Fibroblast of villous mesenchyme (primary cell): ENCODE measurements at places on chromosomes 4 and X. TPM values are rescaled to one million over a fixed set of nuclear protein-coding genes. Genes with fewer than 3 reads are reported as not detected.

- DNase-seq: no peak
These were observed 98.0 kb upstream of the DKK2 start for GRCh38 chr4:107133965-107134653.

GRCh38 chrX:31449965-31450364, 378.1 kb upstream of the FTHL17 start:
- peak; percentile 5 for DNase-seq

- DNase-seq: peak; percentile 43
These were observed 47.5 kb downstream of the TBC1D14 start for GRCh38 chr4:6957148-6957520.

PCDH18 gene
- 181 and 278 TPM in 2 replicates for total RNA-seq

RAB41 gene
- total RNA-seq: not detected in 2 replicates

- no peak for DNase-seq
These were observed 4.5 kb upstream of the APELA start for GRCh38 chr4:164872481-164872880.

GRCh38 chr4:66351761-66352160, 681.5 kb upstream of the EPHA5 start:
- no peak for DNase-seq

GRCh38 chr4:153790962-153791551, 2.2 kb upstream of the SFRP2 start:
- no peak for DNase-seq

DNA sequence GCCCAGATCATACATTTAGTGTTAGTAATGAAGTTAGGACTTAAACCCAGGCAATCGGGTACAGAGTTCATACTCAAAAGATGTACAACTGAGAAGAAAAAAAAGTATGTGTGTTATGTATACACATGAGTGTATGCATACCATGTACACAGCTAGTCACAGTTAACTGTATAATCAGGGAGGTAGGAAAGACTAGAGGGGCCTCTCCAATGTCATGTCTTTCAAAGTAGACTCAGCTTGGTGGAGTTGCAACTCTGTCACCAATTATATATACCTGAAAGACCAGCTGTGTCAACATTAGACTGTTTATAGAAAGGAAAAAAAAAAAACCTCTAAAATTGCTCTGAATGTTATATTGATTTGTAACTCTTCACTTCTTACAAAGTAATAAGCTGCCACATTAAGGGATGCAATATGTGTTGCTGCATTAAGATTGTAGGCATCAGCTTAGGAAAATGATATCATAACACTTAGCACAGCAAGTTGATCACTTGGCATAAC, 167.5 kb downstream of the DCTD start:
- DNase-seq: no peak

MAGEC1 gene
- total RNA-seq: not detected in 2 replicates

DNA sequence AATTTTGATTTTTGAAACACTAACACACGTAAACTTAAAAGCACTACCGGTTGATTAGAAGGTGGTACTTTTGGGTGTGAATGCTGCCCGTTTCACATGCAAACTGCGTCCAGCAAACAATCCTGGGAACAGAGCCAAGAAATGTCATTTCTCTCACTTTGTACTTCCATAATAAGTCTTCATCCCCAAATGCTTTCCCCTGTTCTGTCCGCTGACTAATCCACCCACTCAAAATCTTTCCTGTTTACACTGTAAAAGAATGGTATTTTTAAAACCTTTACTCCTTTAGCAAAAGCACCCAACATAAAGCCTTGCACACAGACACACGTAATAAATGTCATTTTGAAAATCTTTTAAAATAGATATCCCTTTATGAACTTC, 39.1 kb upstream of the PDLIM5 start:
- peak; percentile 91 for DNase-seq

ALAS2 gene
- not detected in 2 replicates for total RNA-seq

GRCh38 chr4:38152721-38153386, 192.7 kb downstream of the PTTG2 start:
- no peak for DNase-seq

DNA sequence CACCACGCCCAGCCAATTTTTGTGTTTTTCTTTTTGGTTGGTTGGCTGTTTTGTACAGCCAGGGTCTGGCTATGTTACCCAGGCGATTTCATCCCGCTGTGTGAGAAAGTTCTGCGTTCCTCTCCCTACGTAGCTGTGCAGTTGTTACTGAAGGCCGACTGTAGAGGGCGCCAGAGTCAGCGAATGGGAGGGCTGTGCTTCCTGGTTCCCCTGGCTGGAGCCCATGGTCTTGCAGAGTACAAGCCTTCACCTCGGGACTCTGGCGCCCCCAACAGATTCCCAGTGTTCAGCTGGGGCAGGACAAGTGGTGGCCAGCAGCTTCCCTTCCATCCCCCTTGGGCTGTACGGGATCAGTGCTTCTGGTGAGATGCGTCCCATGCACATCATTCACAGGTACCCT, 5.6 kb upstream of the CT45A1 start:
- DNase-seq: peak; percentile 6

DNA sequence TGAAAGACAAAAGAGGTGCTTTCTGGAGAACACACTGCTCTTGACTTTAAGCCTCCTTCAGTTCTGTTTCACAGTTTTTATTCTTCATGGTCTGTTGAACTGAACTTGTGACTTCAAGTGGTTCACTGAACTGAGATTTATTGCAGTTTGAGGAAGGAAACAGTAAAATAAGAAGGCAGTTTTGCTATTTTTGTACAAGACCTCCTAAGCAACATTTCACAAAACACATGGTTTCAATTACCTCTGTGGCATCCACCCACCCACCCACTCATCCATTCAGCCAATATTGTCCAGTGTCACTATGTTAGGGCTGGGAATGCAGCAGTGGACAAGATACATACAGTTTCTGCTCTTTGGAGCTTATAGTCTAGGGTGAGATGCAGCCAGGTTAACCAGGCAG, 131.3 kb downstream of the IL1RAPL2 start:
- DNase-seq: no peak

GRCh38 chr4:174377613-174378012, 93.9 kb downstream of the CEP44 start:
- DNase-seq: no peak

GRCh38 chr4:9804918-9805317, 23.5 kb downstream of the DRD5 start:
- DNase-seq: no peak

DNA sequence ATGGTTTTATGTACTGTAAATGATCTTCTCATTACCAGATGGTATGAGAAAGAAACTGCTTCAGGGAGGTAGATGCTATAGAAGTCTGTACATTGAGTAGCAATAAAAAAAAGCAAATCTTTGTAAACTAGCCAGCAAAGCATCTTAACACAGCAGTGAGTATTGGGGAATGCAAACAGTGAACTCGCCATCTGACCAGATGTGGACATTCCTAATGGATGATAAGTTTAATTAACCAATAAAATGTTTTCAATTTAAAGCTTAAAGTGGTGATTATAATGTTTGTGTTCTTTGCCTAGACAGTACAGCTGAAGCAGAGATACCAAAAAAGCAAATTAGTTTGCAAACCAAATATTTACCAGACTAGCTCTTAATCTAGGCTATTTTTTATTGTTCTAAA, 1144.2 kb downstream of the FAT4 start:
- DNase-seq: peak; percentile 68

GRCh38 chrX:65745427-65745826, 78.0 kb downstream of the MSN start:
- no peak for DNase-seq

FAM199X gene
- 25.1 and 35.8 TPM in 2 replicates for total RNA-seq

DNA sequence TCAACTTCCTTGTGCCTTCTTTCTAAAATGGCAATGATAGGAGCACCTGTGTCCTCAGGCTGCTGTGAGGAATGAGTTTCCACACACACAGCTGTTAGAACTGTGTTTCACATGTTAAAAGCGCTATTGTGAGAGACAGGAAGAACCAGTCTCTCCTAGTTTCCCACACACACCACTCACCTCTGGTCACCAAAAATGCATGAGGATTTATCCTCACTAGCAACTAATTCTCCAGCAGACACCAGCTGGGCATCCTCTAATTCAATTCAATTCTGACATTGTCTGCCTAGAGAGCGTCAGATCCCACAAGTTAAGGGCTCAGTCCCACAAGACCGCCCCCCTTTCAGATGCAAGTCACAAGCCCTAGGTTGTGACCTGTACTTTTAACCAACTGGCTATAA, 29.0 kb upstream of the SLC2A9 start:
- DNase-seq: no peak

USP26 gene
- not detected in 2 replicates for total RNA-seq

CNKSR2 gene
- 1.9 and 4.7 TPM in 2 replicates for total RNA-seq

GRCh38 chr4:117249333-117249732, 164.0 kb upstream of the TRAM1L1 start:
- no peak for DNase-seq

GRCh38 chr4:159950707-159951106, 847.8 kb downstream of the RAPGEF2 start:
- no peak for DNase-seq

PDGFC gene
- 145 and 184 TPM in 2 replicates for total RNA-seq

GPRIN3 gene
- 0.43 and 0.64 TPM in 2 replicates for total RNA-seq

GRCh38 chr4:124329134-124329533, 383.4 kb downstream of the ANKRD50 start:
- DNase-seq: no peak

DNA sequence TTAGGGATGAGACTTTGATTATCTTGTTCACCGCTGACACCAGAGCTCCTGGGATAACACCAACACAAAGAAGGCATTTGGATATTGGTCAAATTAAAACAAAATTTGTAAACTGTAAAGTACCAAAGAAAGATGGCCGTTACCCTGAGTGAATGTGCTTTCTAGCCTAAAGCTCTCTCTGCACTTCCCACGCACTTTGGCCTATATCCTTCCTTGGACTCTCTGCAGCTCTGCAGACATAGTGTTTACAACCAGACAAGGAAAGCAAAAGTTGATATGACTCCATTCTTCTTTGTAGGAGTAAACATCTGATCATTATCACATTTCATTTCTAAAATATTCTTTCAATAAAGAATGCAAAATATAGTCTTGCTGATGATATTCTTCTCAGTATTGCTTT, 44.8 kb upstream of the PITX2 start:
- DNase-seq: peak; percentile 38

- DNase-seq: peak; percentile 74
These were observed 272.0 kb upstream of the HAND2 start for GRCh38 chr4:173801876-173802661.

GRCh38 chr4:23368081-23368697, 521.7 kb downstream of the PPARGC1A start:
- DNase-seq: no peak

GPR34 gene
- total RNA-seq: under 0.01 TPM in 1 of 2 replicates, not detected in the other

DNA sequence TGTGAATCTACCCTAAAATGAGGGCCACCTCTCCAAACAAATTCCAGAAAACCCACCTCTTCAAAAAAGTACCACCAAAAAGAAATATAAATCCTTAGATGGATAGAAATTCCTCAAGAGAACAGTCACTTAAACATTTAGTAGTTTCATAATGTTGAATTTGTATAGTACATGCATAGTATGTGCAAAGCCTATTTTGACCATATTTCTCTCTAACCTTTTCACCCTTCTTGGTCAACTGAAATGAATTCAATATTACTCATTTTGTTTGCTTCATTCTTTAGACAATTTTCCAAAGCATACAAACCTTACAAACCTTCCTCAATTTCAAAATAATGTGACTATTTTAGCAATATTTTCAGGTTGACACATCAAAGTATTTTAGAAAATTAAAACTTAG, 4.1 kb downstream of the RHOXF1 start:
- peak; percentile 6 for DNase-seq

RXFP1 gene
- total RNA-seq: 1.3 and 1.7 TPM in 2 replicates
